Activated CD4-positive, alpha-beta T cell treated with anti-CD3 and anti-CD28 coated beads for 24 hours (primary cell): ENCODE measurements at places on chromosomes 2 and 18.

DNA sequence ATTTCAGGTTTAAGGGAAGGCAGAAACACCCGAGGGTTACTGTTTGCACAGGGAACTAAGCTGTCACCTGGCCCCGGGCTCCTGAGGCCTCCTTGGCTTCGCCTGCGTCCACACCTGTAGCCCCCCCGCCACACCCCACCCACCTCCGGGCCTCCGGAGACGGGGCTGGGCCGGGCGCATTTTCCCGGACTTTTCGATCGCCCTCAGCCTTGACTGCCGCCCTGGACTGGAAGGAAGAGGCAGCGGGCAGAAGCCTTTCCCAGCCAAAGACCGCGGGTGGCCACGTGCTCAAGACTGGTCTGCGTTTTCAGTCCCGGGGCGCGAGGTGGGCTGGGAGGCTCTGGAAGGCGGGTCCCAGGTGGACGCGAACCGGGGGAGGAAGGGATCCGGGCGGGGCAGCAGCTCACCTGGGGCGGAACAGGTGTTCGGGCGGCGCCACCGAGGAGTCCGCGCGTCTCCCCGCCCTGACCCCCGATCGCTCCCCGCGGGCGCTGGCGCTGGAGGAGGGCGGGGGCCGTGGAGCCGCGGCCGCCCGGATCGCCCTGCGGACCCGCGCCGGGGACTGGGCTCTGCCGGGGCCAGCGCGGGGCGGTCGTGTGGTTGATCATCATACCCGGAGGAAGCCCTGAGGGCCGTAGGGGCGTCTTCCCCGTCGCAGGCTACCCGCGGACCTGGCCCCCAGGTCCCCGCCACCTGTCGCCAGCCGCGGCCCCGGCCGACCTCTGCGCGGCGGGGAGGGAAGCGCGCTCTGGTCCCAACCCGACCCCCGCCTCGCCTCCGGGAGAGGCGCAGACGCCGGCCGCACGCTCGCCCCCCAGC lies 3.2 kb downstream of the ID2 start:
- peak; percentile 41 for DNase-seq

DNA sequence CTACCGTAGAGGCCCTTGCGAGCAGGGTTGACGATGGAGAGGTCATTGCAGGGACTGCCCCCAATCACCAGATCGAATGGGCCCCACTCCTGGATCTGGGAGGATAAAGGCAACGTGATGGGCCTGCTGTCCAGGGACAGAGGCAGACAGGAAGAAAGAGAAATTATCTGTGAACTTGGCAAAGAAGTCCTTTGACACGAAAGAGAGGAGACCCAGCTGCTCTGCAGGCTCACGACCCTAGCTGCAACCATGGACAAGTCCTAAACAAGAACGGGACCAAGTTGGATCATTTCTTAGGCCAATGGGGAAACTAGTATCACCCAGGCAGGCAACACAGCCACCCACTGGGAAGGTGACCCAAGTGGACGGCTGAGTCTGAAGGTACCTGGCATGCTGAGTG lies 72.3 kb upstream of the POMC start:
- no peak for DNase-seq

GRCh38 chr2:36680012-36680411 lies 16.5 kb upstream of the VIT start:
- DNase-seq, result no peak

DNA sequence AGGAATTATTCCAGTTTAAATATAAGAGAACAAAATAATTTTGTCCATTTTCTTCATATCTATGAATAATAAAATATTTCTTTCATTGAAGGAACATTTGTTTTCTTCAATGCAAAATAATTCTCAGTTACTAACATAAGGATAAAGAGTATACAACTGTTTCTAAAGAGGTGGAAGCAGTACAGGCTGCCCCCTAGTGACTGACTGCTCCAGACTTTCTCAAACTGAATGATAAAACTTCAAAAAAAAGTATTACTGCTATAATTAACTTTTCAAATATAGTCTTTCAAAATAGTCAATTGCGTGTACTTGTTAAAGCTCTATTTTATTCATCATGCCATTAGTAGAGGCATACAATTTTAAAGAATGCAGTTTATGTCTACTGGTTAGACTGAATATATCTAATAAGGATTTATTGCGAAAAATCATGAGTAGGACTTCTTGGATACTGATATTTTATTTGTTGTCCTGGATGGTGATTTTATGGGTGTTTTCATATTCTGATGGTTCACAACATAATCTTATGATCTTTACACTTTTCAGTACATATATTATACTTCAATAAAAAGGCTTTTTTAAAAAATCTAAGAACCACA lies 100.1 kb downstream of the WDPCP start:
- DNase-seq, result peak; percentile 0

- no peak for DNase-seq
Observed at GRCh38 chr2:23513245-23513871, 128.4 kb downstream of the KLHL29 start.

DNA sequence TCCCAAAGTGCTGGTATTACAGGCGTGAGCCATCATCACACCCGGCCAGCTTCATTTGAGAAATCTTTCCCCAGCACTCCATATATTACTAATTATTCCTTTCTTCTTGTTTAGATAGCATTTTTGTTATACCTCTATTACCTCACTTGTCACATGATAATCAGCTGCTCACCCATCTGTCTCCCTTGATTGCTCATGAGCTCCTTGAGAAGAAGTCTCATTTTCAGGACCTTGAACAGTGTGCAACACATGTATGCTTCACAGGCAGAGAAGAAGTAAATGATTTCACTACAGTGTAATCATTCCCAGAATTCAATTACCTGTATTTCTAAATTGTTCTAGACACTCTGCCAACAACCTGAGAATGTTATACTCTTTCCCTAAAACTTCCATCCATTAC lies 6.2 kb downstream of the PAIP2B start:
- DNase-seq, result no peak

- no peak for DNase-seq
Observed at GRCh38 chr18:65567372-65567771, 183.4 kb upstream of the CDH7 start.

- DNase-seq, result no peak
Observed at GRCh38 chr2:239312081-239312511, 88.7 kb downstream of the HDAC4 start.

DNA sequence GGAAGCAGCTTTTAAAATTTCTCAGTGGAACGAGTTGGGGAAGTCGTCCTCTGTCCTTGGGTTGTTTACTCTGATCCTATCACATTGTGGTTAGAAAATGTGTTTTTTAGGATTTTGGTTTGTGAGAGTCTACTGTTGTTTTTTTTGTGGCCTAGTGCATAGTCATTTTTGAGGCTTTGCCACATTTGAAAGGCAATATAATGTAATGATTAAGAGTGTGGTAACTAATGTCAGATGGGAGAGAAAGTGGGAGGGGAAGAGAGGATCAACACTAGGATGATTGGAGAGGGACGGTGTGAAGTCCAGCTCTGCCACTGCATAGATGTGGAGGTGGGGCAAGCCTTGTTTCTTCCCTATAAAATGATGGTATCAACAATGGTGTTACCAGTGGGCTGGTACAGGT lies 8.5 kb downstream of the SP140L start:
- DNase-seq, result no peak

- no peak for DNase-seq
Observed at GRCh38 chr18:36889742-36890141, 60.8 kb downstream of the KIAA1328 start.

DNA sequence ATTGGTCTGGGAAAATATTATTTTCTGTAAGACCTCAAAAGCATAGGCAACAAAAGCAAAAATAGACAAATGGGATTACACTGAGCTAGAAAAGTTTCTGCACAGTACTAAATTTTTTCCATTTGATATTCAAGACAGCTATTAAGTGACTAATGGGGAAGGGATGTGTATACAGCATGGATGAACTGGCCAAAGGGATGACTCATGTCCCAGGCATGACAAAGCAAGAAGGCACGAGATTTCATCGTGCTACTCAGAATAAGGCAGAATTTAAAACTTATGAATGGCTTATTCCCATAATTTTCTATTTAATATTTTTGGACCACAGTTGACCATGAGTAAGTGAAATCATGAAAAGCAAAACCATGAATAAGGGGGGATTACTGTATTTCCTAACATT lies 1250.1 kb upstream of the GYPC start:
- DNase-seq, result no peak

- DNase-seq, result no peak
Observed at GRCh38 chr2:147800316-147800715, 44.5 kb upstream of the ACVR2A start.
